ENCODE measurements at places on chromosomes 4 and X.

- DNase-seq: no peak
Observed at GRCh38 chr4:123399627-123400358, 3.2 kb downstream of the SPRY1 start.

DNA sequence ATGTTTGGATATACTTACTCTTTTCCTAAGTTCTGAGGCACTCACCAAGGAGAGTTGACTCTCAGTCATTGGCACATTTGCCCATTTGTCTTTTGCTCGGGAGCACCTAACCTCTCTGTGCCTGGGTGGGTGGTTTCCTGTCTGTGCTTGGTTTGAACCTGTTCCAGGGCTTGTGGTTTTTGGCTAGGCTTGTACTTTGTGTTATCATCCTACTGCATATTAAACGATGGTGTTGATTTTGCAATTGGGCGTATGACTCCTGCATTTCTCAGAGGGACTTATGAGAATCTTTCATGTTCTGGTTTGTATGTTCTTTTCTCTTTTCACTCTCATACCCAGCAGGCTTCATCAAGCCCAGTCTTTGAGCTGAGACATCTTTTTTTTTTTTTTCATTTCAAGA lies 161.7 kb downstream of the BTC start:
- DNase-seq: no peak

DNA sequence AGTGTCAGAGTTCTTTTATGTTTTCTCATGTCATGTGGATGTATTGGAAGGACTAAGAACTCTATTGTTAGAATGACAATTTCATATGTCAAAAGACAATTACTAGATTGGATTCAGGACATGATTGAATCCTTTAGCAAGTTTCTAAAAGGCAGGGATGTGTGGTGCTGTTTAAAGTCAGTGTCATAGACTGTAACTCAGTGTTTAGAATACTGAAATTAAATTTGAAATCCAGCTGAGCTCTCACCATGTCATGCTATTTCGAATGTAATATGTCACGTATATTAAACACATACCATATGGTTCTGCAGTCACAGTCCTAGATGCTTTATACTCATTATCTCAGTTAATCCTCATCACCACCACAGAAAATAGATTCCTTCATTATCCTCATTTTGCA lies 7.8 kb downstream of the GUCY1B1 start:
- DNase-seq: no peak

DNA sequence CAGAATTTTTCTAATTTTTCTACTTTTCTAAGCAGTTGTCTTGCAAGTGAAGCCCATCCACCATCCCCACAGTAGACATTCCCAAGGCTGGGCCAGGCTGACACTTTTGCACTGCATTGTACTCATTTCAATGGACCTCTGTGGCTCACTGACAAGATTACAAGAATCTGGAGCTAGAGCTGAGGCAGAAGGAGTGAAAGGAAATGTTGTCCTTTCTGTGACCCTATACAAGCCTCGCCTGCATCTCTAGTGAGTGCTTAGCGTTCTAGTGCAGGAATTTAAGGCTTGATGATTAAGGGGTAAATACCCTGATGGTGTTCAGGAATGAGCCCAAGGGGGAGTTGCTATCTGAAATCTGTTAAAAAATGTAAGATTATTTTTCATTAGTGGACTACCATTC lies 6.3 kb downstream of the MAGED1 start:
- DNase-seq: no peak

DNA sequence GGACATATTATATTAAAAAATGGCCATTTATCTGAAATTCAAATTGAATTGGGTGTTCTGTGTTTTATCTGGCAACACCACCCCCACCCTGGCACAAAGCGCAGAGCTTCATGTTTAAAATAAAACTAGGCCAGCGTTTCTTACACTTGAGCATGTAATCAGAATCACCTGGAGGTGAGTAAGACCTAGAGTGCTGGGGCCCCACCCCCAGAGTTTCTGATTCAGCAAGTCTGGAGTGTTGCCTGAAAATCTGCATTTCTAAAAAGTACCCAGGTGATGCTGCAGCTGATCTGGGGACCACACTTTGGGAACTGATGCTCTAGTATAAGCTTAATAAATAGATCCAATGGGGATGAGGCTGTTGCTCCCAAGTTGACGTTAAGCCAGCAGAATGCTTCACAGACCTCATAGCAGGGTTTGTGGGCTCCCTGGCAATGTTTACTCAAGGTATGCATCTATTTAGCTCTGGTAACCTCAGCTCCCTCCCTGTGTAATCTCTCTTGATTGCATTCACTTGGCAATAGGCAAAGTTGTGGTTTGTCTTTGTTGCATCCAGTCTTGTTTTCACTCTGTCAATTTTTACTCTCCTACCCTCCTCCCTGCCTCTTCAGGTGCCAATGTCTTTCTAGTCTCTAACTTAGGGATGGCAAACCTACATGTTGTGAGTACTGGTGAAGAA lies 99.8 kb upstream of the TEX13D start:
- no peak for DNase-seq

DNA sequence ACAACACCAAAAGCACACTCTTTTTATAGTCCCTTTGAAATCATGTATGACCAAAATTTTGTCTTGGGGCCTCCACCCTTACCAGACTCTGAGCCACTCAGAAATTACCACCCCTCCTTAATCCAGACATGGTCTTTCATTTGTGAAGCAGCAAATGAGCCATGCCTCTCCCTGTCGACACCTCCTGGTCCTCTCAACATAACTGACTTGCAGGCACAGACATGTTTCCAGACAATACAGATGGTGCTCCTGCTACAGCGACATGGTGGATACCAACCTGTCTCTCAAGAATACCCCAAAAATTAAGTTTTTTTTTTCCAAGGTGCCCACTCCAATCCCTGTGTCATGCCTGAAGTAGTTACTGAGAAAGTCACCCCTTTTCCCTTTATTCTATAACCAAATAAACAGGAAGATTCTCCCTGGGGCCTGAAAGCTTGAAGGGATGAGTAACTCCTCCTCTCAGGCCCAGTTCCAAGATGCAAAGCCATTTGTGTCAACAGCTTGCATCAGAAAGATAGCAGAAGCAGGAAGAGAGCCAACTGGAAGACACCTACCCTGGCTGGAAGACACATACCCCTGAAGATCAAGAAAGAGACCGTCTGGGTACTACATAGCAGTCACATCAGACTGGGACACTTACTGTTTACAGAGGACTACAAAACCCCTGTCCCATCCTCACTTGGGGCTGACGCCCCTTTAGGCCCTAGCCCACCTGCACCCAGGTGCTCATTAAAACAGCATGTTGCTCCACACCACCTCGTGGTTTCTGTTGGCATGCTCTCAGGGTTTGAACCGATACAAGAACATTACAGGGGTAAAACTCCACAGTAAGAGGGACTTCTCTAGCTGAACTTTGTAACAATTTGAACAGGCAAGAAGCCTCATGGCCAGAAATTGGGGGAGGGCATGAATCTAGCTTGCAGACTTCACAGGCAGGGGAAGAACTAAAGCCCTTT lies 5.5 kb upstream of the UGT2B17 start:
- no peak for DNase-seq

DNA sequence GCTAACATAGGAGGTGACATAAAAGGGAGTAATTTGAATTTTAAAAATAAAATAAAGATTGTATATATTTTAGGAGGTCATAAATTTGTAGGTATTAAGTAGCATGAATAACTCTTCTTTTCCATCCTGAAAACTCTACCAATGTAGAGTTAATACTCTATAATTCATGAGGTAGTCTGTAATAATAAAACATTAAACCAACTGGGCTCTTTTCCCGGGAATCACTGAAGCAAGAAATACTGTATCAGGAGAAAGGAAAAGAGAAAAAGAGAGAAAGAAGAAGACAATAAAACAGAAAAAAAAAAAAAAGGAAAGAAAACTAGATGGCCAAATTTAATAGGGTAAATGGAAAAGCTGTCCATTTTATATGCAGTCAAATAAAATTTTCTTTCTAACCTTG lies 984.4 kb downstream of the CCSER1 start:
- DNase-seq: no peak

- peak; percentile 23 for DNase-seq
Observed at GRCh38 chr4:189858435-189858834, 82.2 kb upstream of the FRG1 start.

- DNase-seq: no peak
Observed at GRCh38 chrX:136766785-136767103, 14.0 kb downstream of the ARHGEF6 start.

DNA sequence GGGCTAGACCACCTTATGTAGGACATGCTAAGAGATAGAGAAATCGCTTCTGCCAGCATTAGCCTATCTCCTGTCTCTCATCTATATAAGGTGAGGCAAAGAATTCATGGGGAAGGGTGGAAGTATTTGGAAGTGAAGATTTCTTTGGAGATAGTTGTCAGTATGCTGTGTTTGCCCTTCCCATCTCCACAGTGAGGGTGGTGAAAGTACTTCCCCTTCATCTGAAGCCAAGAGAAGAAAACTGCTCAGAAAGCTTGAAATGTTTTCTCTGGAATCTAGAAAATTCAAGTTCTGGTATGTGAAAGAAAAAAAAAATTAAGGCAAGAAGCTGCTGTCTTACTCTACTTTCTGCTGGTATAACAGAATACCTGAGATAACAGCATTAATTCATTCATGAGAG lies 12.3 kb upstream of the ADH5 start:
- no peak for DNase-seq

DNA sequence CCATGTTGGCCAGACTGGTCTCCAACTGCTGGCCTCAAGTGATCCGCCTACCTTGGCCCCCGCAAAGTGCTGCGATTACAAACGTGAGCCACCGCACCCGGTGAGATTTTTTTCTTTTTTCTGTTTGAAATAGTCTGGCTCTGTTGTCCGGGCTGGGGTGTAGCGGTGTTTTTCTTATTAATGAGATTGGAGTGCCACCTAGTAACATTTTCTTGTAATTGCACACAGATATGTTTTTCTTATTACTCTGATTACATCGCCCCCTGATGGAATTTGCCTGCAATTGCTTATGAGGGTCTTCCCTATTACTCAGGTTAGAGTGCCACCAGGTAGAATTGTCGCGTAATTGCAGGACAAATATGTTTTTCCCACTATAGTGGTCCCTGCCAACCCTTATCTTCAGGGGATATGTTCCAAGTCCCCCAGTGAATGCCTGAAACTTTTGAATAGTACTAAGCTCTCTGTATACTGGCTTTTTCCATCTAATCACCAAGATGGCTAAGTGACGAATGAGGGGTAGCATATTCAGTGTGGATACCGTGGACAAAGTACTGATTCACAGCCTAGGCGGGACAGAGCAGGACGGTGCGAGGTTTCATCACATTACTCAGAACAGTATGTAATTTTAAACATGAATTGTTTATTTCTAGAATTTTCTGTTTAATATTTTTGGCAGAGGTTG lies 8.6 kb upstream of the PDHA1 start:
- DNase-seq: no peak

DNA sequence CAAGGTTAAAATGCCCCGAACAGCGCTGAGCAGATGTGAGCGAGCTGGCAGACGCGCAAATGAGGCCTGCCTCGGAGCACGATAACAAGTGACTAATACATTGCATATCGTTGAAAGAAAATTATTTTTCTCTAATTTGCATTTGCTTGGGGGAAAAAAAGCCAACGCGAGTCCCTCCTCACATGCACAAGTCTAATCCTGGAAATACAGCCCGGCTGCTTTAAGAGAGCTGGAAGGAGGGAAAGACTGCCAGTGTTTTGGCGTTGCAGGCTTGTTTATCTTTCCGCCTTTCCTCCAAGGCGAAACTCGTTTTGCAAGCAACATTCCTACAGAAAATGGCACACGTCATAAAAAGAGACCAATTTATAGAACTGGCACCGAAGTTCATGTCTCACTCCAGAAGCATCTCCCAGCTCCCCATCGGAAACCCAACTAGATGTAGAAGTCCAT lies 12.6 kb downstream of the BCOR start:
- DNase-seq: no peak

- no peak for DNase-seq
Observed at GRCh38 chrX:135454816-135455215, 33.1 kb downstream of the SMIM10L2A start.
